Natural killer cell treated with Interleukin-12 subunit alpha and Interleukin-12 subunit beta and Interleukin-15 and Interleukin-18, amount 100 ng/mL, for 72 hours (primary cell): ENCODE measurements at places on chromosomes 12 and 14. TPM values are rescaled to one million over a fixed set of nuclear protein-coding genes. Genes with fewer than 3 reads are reported as not detected.

GRCh38 chr12:24069532-24070395 lies 120.3 kb upstream of the SOX5 start:
- H3K4me3 ChIP-seq = no peak overlapping the region
- DNase-seq = no peak
- no peaks in the 10 kb centered on the region for H3K36me3 ChIP-seq
- H3K4me1 ChIP-seq = no peaks in the 10 kb centered on the region
- H3K27me3 ChIP-seq = no peaks in the 10 kb centered on the region

GRCh38 chr14:71730471-71730870 lies 201.8 kb upstream of the RGS6 start:
- no peak overlapping the region for H3K27ac ChIP-seq
- no peak overlapping the region for H3K4me3 ChIP-seq
- peaks cover 19% of the 10 kb centered on the region for H3K36me3 ChIP-seq
- no peak for DNase-seq

KLRD1 gene
- 197 TPM for total RNA-seq

CLECL1 gene
- 1.3 TPM for total RNA-seq

RABGGTA gene
- 37.6 TPM for total RNA-seq
